Activated gamma-delta T cell treated with anti-CD3 and anti-CD28 coated beads, Interleukin-2, amount 50 U/mL, for 16 hours (primary cell): ENCODE measurements at places on chromosomes 2 and 18.

GRCh38 chr2:63613391-63613901 lies 24.7 kb downstream of the MDH1 start:
- no peak for DNase-seq

- no peak for DNase-seq
Measured at GRCh38 chr2:54964271-54964670, 86.0 kb downstream of the RTN4 start.

GRCh38 chr18:21949326-21950015 lies 208.9 kb downstream of the MIB1 start:
- no peak for DNase-seq

DNA sequence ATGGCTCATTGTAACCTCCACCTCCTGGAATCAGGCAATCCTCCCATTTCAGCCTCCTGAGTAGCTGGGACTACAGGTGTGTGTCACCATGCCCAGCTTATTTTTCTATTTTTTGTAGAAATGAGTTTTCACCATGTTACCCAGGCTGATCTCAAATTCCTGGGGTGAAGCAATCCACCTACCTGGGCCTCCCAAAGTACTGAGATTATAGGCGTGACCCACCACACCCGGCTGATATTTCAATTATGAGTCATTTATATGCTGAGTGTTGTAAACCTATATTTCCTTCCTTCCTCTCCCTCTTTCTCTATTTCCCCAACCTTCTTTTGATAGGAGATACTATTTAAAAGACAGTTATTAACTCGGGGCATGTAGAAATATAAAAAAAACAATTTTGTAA lies 469.6 kb upstream of the ID2 start:
- no peak for DNase-seq

- no peak for DNase-seq
Measured at GRCh38 chr2:231611273-231612108, 18.8 kb downstream of the TEX44 start.

DNA sequence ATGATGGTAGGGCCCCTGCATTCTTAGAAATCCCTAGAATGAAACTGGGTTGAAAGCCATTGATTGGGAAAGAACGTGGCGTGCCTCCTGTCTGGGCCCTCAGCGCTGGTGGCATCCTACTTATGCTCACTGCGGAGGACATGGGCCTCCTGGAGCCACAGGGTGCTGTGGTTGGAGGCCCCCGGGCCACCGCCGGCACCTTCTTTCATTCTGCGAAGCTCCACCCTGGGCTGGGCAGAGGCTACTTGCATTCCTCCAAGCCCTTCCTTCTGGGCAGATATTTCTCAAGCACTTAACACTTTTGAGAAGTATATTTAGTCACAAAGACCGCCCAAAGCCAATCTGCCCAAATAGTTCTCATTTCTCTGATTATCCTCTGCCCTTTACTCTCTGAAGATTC lies 311.9 kb downstream of the MYCN start:
- DNase-seq: no peak

- no peak for DNase-seq
Measured at GRCh38 chr2:218035463-218036100, 32.8 kb upstream of the TNS1 start.

GRCh38 chr18:48761582-48761981 lies 189.2 kb downstream of the SMAD7 start:
- no peak for DNase-seq

DNA sequence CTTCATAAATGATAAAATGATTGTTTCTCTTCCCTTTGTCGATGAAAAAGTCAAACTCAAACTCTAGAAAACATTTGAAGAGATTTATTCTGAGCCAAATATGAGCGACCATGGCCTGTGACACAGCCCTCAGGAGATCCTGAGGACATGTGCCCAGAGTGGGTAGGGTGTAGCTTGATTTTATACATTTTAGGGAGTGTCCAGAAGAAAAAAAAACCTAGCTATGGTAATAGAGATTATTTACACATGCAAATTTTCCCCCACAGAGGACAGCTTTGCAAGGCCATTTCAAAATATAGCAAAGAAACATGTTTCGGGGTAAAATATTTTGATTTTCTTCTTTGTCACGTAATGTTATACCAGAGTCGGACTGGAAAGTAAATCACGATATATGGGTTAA lies 92.4 kb upstream of the TRIB2 start:
- DNase-seq: no peak

- no peak for DNase-seq
Measured at GRCh38 chr2:86372641-86373502, 35.4 kb upstream of the REEP1 start.

DNA sequence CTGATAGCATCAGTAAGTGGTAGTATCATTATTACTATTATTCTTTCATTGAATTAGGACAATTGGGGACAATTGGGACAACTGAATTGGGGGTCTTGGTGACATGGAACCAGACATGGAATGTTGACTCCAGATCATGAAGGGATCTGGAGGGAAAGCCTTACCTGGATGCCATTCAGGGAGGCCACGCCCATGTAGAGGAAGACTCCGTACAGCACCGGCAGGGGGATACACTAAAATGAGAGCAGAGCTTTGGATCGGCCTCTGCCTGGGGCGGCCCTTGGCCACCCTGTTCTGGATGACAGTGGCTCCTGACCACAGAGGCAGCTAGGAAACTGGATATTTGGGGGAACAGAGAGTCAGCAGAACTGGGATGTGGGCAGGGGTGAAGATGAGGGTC lies 29.2 kb downstream of the MTHFD2 start:
- DNase-seq: no peak

DNA sequence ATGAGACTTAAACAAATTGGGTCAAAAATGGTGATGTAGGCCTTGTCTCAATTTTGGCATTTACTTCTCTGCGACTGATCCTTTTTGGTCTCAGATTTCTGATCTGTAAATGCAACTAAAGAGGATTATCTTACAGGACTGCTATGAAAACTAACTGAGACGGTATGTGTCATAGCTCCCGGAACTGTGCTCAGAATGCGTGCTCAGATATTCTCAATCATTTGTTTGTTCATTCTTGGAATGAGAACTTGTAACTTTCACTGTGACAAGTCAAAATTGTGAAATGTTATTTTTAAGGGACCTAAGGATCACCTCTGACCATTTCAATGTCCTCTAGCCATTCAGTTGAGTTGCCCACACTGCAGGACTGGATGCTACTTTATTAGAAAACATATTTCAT lies 498.2 kb upstream of the PIK3C3 start:
- no peak for DNase-seq

GRCh38 chr2:239668042-239668441 lies 267.2 kb upstream of the HDAC4 start:
- DNase-seq: no peak

DNA sequence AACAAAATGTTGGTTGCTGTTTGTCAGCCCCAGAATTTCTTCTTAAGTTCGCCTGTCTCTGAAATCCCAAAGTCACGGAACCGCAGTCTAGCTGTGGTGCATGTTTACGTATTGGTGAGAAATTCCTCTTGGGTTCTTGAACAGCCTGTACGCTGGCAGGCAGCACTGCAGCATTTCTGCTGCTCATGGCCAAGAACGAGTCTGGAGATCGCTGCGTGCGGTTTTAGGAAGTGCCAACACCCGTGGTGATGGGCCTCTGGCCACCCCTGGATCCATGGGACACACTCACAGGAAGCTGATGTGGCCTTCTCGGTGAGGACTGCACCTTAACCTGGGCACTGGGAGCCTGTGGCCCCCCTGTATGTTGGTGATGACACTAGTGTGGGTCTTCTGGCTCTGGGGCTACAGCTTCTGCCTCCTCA lies 23.7 kb downstream of the ASB1 start:
- DNase-seq: no peak

DNA sequence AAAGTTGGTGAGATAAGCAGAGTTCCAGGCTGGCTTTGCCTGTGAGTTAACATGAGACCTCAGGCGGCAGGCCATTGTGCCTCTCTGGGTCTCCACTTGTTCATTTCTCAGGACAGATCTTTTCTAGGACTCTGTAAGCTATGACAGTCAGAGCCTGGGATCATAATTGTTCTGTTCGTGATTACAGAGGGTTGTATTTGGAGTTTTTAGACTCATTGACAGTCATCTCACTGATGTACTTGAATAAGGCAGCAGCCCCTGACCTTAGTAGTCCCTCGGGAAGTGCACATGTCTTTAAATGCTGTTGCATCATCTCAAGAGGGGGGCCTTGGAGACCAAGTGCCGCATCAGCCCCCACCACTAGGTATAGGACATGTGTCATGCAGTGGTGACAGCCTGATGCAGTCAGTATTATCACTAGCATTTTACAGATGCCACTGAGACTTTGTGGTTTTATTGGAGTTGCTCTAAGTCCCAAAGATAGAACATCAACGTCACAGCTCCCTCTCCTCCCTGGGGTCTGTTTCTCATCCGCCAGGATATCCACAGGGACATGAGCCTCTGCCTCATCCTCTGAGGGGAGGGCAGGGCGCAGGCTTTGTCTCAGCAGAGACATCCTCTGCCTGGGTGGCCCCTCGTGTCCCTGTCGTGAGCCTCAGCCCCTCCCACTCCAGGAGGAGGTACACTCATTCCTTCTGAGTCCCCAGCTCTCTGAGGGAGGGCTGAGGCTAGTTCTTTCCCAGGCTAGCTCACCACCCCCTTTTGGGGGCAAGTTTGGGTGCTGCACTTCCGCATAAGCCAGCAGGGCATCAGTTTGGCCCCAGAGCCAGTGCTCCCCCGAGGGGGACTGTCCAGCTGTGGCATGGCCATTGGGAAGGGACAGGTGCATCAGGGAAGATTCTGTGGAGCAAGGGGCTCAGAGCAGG lies 14.1 kb downstream of the GLI2 start:
- no peak for DNase-seq

- no peak for DNase-seq
Measured at GRCh38 chr2:152051436-152051835, 47.4 kb downstream of the CACNB4 start.

- DNase-seq: no peak
Measured at GRCh38 chr2:96324721-96325040, 436 bp upstream of the ITPRIPL1 start.

GRCh38 chr2:172305066-172305465 lies 122.3 kb upstream of the ITGA6 start:
- no peak for DNase-seq

DNA sequence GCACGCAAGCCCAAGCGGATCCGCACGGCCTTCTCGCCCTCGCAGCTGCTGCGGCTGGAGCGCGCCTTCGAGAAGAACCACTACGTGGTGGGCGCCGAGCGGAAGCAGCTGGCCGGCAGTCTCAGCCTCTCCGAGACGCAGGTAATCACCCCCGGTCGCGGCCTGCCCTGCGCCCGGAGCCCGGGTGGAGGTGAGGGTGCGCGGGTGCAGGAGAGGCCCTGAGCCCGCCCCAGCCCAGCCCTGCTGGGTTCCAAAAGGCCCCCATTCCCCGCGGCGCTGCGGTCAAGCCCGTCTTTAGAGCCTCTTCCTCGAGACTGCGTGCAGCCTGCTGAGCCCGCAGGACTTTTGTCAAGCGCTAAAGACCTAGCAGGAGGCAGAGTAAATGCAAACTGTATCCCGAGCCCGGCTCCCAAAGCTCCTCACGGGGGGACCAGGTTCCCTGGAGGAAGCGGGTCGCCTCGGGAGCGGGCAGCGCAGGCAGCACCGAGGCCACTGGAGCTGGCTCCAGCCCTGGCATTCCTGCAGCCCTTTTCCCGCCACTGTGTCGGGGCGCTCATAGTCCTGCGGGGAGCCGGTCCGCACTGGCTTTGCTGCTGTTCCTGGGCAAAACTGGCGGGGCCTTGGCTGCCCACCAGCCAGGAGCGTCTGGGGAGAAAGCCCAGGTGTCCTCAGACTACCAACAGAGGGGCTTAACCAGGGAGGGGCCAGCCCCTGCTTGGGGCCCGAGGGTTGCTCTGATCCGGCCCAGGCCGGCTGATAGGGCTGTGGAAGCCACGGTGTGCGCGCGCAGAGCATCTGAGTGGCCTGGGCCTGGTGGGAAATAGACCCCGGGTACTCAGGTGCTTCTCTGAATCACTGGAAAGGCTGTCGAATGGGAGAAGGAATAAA lies 7.3 kb downstream of the EMX1 start:
- DNase-seq: no peak

DNA sequence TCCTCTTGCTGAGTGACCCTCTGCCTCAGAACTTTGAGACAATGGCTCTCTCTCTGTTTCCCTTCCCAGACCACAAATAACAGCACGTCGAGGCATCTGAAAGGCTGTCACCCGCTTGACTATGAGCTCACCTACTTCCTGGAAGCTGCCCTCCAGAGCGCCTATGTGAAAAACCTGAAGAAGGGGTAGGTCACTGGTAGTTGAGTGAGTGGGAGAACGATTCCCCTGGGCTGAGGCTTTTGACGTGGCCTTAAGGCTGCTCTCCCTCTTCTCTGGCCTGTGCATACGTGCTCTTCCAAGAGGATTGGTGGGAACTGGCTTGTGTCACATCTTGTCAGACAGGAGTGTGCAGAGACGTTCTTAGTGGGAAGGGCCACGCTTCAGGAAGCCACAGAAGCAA lies 63.1 kb upstream of the MCFD2 start:
- DNase-seq: no peak

DNA sequence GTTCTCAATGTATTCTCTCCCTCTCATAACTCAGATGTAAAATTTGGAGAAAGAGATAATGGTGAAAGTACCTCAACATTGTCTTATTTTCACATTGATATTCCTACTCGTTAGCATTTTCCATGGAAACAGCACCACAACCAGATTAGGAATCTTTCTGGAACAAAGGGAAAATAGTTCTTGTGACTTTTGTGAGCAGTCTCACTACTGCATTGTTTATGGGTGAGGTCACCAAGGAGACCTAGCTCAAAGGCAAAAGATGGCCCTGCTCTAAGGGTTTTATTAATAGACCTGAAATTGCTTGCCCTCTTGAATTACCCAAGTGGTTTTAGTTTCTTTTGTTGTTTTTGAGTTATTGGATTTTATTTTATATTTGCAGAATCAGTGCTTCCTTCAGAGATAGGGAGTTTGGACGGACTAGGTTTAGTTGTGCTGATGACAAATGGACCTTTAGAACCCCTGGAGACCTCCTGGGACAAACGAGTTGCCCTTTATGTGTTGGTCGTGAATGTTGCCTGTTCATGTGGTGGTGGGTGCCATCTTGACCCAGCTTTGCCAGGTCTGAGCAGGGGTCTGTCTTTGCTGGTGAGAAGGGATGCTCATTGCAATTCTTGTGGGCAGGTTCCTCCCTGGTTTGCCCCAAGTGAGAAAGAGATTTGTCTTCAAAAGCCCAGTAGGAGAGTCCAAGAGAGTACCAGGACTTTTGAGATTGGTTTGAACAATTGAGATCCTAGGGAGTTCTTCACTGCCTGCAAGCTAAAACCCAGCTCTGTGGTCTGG lies 58.1 kb downstream of the INPP4A start:
- DNase-seq: no peak
